GM19239 (cell line): ENCODE measurements at places on chromosomes 1 and 21.

DNA sequence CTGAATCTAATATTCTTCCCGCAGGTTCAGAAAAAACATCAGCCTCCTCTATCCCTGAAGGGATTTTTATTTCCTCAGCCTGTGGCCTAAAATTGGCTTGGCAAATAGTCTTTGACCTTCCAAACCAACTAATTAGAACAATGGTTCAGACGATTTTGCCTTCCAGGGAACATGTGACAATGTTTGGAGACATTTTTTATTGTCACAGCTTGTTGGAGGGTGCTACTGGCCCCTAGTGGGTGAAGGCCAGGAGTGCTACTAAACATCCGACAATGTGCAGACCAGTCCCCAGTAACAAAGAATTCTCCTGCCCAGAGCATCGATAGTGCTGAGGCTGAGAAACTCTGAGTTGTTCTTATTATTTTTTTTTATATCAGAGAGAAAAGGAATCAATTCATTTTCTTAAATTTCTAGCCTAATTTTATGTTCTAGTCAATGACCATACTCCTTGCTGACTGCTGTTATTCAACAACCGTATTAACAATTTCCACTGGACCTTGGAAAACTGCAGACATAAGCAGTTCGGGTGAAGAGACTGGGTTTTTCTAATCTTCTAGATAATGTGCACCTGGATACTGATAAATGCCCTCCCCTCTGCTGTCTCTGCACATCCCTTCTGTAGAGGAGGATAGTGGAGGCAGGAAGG, 280.7 kb downstream of the LMX1A start:
- peak; percentile 2 for DNase-seq

DNA sequence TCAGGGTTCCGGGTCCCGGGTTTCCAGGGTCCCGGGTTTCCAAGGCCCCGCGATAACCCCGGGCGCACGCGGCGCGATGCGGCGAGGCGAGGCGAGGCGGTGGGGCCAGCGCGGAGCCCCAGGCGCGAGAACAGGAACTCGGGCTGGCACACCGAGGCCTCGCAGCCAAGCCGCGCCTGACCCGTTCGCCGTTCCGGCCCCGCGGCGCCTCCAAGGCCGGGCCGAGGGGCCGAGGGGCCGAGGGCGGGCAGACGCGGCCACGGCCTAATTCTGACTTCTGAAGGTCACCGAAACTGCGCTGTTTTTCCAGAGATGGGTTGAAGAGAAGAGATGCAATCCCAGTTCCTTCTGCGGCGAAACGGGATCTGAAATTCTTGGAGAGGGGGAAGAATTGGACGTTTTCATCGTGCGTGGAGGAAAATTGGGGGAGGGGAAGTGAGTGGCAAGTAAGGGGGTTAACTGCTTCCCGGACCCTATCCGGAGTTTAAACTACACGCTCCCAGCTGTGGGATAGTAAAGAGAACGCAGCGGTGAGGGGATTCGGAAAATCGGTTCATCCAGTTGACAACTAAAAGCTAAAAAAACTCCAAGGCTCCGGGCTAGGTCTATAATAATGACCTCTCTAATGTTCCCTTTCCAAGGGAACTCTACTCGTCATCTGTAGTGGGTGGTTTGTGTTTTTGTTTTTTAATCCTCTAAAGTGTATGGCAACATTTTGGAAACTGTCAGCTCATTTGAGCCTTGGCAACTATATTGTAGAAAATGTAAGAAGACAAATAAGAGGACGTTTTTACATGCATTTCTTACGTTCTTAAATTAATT, 8.2 kb downstream of the TBX15 start:
- no peak for DNase-seq

GRCh38 chr1:115827452-115828044, 13.4 kb downstream of the NHLH2 start:
- DNase-seq, result no peak

- DNase-seq, result no peak
Measured at GRCh38 chr1:209825591-209826434, 2.0 kb upstream of the UTP25 start.

DNA sequence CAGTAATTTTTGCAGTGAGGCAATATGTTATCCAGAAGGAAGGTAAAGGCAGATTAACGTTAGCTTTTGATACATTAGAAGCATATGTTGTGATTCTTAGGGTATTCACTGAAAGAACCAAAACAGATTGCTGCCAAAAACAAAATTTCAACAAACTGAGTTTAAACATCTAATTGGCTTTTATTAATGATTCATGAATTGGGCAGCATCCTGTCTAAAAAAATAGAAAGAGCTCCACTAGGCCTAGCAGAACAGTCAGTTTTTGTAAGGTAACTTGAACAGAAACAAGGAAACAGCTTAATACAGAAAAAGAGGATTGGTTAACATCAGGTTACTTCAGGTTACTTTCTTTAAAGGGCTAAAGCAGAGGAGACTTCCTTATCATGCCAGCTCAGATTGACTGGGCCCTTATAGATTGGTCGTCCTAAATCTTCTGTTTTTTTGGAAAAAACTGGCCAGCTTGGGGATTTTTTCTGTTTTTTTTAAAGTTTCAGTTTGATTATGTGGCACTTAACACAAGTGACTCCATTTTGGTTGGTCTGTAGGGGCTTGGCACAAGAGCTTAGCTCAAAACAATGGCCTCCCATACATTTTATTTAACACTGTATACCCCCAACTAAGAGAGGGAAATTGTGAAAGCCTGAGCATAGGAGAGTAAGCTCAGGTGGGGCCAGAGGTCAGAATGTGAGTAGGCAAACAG, 36.8 kb upstream of the GALNT2 start:
- DNase-seq, result no peak

GRCh38 chr1:12448746-12449177, 169.2 kb downstream of the DHRS3 start:
- no peak for DNase-seq

DNA sequence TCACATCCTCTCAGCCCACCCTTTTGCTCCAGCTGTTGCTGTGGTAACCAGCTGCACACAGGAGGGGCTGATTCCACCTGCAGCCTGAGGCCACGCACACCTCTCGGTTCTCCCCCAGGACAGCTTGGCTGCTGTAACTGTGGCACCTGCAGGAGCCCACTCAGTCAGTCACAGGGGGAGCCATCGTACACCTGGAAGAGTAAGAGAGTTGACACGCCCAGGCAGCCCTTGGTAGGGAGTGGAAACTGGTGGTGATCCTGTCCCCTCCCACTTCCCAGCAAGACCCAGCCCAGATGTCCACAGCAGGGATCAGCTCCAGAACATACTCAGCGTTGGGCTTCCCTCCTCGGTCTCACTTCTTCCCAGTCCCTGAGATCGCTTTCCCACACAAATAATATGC, 32.2 kb upstream of the BACE2 start:
- no peak for DNase-seq

GRCh38 chr1:224540535-224540934, 75.6 kb upstream of the CNIH3 start:
- DNase-seq, result no peak

DNA sequence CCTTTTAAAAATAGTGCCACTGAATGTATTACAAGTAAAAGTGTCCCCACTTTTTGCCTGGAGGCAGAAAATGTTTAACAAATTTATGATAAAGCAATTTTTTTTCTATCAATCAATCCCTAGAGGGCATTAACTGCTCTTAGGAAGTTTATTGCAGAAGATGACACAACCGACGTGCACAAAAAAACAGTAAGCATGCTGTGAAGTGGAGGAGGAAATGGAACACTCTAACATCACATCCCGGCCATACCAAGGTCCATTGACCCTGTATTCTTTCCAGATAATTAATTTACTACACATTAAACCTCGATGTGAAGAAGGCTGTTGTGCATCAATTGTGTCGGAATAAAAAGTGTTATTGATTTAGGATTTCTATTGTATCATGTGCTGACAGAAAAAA, 264.9 kb upstream of the NR5A2 start:
- no peak for DNase-seq

GRCh38 chr1:85393490-85393889, 71.5 kb downstream of the DDAH1 start:
- no peak for DNase-seq
